ENCODE measurements at places on chromosomes 5 and 9. TPM values are rescaled to one million over a fixed set of nuclear protein-coding genes. Genes with fewer than 3 reads are reported as not detected.

ROR2 gene
- total RNA-seq = 0.27 TPM

SPAAR gene
- total RNA-seq = not detected

GRCh38 chr9:96510258-96510657 is 60.3 kb downstream of the HABP4 start:
- no peak for DNase-seq

GRCh38 chr9:114572199-114572598 is 15.4 kb upstream of the ATP6V1G1 start:
- DNase-seq = no peak

DNA sequence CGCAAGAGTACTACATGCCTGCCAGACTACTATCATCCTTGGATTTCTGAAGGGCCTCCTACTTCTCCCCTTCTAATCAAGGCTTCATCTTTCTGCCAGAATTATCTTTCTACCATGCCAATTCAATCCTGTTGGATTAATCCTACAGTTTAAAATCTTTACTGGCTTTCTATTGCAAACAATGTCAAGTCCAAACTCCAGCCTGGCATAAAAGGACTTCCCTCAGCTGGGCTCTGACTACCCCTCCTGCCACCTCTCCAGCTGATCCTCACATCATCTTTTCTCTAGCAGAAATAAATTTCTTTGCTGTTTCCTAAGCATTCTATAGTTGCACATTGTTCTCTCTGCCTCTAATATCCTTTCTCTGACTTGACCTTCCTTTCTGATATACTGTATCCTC is 119.7 kb upstream of the RAD23B start:
- no peak for DNase-seq

- no peak for DNase-seq
Observed at GRCh38 chr5:177444106-177445051, 2.2 kb upstream of the PRR7 start.

SMIM33 gene
- not detected for total RNA-seq

GRCh38 chr5:151094030-151094851 is 13.4 kb upstream of the TNIP1 start:
- DNase-seq = no peak

- no peak for DNase-seq
Observed at GRCh38 chr9:84759300-84759750, 89.8 kb downstream of the NTRK2 start.

GRCh38 chr9:137168904-137169856 is 671 bp downstream of the LRRC26 start:
- DNase-seq = peak; percentile 30

SHC3 gene
- 0.03 TPM for total RNA-seq

PCDHA9 gene
- total RNA-seq = not detected

DNA sequence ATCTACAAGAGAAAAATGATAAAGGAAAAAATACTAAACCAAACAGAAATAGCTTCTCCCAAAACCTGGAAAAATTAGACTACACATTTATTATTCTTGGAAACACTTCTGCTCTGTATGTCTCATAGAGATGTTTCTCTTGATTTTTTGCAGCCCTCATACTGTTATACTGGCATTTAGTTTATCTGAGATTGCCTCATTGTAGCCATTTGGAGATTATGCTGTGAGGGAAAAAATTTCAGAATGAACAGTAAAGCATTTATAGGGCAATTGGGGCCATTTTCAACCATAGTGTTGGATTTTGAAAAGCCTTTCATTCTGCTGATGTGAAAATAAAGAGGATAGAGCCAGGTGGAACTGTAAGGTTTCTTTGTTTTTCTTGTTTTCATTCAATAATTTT is 441.8 kb upstream of the RIOK2 start:
- no peak for DNase-seq

INPP5E gene
- total RNA-seq = 6.5 TPM

DNA sequence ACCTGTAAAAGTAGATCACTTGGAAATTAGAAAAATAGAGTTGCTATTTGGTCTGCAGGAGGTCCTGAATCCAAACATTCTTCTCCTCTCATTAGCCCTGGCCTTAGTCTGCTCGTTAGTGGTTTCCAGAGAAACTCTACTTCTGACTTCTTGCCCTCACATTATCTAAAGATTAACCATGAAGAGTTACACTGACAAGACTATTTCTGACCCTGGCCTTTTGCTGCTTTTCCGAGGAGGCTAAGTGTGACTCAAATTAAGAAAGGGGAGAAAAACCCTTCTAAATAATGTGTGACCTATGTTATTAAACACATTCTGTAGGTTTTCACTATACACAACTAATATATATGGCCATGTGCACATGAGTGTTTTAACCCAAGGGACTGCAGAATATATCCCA is 302.4 kb downstream of the RAB3C start:
- no peak for DNase-seq

TBC1D13 gene
- total RNA-seq = 12.0 TPM

GRCh38 chr5:3598207-3598606 is 2.6 kb downstream of the IRX1 start:
- DNase-seq = no peak

GRCh38 chr5:149936700-149937091 is 7.9 kb downstream of the PDE6A start:
- no peak for DNase-seq

GRCh38 chr5:23655674-23656073 is 148.3 kb downstream of the PRDM9 start:
- DNase-seq = no peak

IGFBPL1 gene
- 7.9 TPM for total RNA-seq

RANBP3L gene
- total RNA-seq = 0.05 TPM

NEURL1B gene
- total RNA-seq = 0.11 TPM

PCDH12 gene
- total RNA-seq = not detected

PRDM9 gene
- total RNA-seq = not detected

GRCh38 chr9:92278110-92278509 is 15.4 kb downstream of the IARS1 start:
- DNase-seq = no peak

GPR150 gene
- total RNA-seq = not detected

GRCh38 chr5:65338606-65339151 is 143.0 kb downstream of the ADAMTS6 start:
- DNase-seq = no peak

- peak; percentile 65 for DNase-seq
Observed at GRCh38 chr9:75855509-75855908, 35.0 kb upstream of the PCSK5 start.

DNA sequence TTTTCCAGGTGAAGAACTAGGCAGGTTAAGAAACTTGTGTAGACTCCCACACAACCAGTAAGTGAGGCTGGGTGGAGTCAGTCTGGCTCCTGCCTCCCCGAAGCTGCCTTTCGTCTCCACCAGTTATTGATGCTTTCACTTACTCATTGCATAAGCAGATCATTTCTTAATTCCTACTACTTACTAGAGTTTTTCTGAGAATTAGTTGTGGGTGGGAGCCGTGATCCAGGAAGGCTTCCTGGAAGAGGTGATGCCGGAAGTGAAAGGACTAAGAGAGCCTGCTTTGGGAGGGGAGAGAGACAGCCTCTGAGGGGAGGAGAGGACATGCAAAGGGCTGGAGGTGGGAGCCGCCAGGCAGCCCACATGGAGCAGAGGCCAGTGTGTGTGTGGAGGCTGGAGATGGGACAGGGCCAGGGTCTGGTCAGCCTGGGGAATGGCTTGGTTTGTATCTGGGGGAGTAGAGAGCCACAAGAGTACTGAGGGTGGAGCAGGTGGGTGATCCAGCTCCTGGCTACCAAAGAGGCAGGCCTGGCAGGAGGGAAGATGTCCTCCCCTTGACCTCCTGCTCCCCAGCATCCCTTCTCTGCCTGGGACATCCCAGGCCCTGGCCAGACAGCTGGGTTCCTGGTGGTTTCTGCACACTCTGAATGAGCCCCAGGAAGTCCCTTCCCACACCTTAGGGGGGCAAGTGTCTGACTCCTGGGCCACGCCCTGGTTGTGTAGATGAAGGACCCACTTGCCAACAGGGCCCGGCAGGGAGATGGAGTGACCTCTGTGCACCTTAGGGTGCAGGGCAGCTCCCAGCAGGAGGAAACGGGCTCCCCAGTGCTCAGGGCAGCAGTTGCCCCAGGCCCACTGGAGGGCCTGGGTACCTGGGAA is 12.2 kb upstream of the CARD19 start:
- no peak for DNase-seq

GRCh38 chr5:157046041-157046440 is 12.9 kb downstream of the HAVCR1 start:
- DNase-seq = no peak

All from SK-MEL-5 (cell line).